ENCODE measurements at places on chromosomes 7 and 10. TPM values are rescaled to one million over a fixed set of nuclear protein-coding genes. Genes with fewer than 3 reads are reported as not detected.

CUEDC2 gene
- 77.9 TPM for polyA plus RNA-seq

DNA sequence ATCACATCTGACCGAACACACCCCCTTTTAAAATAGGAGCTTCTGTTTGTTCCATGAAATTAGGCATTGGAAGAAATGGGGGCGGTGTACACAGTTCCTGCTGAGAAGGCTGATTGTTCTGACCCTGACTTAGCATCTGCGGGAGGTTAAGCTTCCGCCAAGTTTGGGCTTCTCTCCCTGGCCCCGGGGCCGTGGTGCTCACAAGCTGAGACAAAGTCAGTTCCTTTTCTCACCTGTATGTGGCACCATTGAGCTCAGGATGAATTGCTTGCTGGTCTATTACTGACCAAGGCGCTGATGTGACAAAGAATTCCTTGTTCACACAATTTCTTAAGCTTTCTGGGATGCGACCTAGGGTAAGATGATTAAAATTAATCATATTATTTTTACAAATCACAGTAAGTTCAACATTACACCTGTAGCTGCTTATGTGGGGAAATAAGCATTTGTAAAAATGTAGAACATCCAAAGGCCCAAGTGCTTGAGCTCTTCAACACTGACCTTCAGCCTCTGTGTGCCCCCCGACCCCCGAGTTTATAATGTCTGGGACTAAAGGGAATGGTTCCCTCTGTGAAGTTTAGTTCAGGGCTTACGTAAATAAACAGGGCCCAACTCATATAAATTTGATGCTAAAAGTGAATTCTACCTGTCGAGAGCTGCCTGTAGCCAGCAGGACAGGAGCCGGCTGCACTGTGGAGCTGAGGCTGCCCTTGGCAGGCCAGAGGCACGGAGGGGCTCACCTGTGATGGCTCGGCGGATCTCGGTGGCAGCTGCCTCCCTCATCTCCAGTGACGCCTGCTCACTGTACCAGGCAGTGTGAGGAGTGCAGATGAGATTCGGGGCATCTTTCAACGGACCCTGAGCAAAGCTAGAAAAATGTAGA, 50.8 kb downstream of the ZRANB1 start:
- DNase-seq = no peak

DNA sequence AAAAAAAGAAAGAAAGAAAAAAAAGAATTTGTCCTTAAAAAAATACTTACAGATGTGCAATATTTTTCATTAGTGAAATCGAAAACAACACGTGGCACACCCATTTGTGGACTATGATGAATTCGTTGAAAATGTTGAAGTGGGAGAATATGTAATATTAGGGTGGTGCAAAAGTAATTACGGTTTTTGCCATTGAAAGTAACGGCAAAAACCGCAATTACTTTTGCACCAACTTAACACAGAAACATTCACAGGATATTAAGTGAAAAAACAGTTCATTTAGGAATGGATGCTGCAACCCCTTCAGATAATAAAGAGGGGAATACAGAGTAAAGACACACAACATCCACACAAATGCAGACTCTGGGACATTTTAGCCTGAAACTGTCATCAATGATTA, 96.0 kb downstream of the CALN1 start:
- no peak for DNase-seq

DNA sequence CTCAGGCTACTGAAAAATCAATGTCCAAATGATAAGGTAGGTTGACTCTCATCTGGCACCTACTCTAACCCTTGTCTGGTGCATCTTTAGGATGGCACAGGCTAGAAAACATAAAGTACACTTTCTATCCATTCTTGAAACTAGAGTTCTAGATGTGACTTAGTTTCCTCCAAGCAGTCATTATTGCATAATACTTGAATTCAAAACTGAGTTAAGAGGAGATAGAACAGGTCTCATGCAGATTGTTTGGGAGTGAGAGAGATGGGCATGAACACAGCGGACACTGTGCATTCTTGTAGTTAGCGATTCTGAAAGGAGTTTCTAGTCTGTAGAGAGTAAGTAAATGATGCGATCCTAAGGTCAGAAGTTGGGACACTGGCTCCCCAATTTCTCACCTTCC, 149.2 kb downstream of the PDE1C start:
- DNase-seq = no peak

DNA sequence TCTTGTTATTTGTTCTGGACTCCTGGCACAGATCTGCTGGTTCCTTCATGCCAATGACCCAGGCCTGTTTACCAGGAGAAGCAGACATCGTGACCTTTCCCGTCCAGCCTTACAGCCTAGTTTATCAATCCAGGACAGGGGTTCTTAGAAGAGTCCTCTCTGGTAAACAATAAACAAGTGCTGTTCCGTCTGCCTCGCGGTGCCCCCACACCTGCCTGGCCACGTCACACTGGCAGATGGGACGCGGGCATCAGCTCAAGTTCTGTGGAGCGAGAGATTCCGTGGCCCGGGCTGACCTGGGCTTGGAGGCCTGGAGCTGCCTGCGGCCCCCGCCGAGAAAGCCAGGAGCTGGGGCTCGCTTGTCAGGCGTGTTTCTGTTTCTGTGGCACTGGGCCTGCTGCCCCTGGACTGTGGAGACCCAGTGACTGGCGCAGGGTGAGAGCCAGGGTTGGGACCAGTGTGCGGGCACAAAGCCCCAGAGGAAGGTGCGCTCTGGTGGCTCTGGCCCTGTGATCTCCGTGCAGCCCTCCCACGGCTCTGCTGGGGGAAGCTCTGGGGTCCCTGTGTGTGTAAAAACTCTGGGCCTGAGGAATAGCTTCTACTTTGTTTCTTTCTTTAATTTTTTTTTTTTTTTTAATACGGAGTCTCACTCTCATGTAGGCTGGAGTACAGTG, 28.4 kb upstream of the PFKFB3 start:
- no peak for DNase-seq

DNA sequence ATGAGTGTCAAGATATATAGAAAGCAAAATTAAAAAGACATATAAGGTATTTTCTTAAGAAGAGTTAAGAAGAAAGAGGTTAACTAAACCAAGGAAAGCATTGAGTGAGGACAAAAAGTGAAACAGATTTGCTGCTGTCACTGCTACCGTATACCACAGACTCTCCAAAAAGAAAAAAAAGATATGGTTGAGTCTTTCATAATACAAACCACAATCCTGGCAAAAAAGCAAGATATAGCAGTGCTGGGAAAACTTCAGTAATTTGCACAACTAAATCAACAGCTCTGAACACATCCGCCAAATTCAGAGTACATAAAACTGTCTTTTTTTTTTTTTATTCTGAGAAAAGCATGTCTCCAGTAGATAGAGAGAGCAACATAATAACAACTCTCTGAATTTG, 114.7 kb downstream of the ETV1 start:
- DNase-seq = no peak

DNA sequence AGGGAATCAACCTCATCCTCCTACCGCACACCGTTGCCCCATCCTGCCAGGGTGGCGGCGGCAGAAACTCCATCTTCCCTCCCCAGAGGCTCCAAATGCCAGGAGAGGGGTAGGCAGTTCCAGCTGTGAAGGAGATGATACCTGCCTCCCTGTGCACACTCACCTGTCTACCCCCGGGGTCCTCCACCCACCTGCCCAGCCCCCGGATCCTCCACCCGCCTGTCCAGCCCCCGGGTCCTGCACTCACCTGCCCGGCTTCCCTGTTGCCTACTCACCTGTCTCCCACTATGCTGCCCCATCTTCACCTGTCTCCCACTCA, 13.4 kb upstream of the DNAAF5 start:
- no peak for DNase-seq

IFIT1 gene
- polyA plus RNA-seq = 14.1 TPM

TMEM236 gene
- 0.44 TPM for polyA plus RNA-seq

- no peak for DNase-seq
Observed at GRCh38 chr10:102284531-102284930, 39.2 kb downstream of the GBF1 start.

DNA sequence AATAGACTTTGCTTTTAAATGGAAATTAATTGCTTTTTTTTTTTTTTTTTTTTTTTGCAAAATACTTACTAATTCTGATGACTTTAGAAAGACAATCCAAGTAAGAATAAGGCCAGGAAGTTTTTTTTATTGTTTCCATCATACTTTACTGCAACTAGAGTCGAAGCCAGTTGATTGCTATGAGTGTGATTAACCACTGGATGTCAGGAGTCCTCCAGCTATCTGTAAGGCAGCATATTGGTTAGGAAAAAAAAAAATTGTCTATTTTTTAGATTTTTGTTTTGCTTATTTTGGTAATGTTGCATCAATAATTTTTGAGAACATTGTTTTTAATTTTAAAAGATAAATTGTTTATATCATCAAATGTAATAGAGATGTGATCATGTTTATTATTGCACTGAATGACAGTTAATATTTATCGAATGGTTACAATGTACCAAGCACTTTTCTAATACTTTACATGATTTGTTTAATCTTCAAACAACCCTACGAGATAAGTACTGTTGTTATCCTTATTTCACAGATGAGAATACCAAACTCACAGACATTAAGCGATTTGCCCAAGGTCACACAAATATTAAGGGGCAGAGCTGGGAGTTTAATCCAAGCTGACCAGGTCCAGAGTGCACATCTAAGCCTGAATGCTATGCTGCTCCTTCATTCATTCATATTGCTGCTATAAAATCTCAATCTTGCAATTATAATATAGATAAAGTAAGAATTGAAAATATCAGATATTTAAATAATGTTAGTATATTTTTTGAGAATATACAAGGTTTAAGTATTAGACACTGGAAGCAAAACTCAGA, 19.9 kb upstream of the LMOD2 start:
- DNase-seq = no peak

- DNase-seq = no peak
Observed at GRCh38 chr7:140584195-140584851, 56.3 kb downstream of the DENND2A start.

CXCL12 gene
- 49.2 TPM for polyA plus RNA-seq

OR13A1 gene
- polyA plus RNA-seq = 0.32 TPM

DNA sequence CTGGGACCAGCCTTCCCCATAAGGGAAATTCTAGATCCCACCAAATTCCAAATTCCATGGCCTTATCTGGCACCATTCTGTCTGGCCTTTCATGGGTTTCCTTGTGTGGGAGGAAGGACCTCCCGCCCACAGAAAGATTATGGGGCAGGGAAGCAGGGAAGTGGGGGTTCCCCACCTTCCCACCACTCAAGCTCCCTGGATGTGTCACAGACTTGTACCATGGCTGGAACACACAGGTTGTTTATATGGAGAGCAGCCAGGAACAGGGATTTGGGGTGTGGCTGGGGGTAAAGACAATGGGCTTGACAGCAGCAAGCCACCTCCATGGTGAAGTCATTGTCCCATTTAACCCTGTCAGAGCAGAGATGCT, 18.3 kb downstream of the UNC5B start:
- no peak for DNase-seq

NEUROG3 gene
- polyA plus RNA-seq = not detected

ZNF33B gene
- polyA plus RNA-seq = 11.6 TPM

ACHE gene
- polyA plus RNA-seq = 4.3 TPM

DNA sequence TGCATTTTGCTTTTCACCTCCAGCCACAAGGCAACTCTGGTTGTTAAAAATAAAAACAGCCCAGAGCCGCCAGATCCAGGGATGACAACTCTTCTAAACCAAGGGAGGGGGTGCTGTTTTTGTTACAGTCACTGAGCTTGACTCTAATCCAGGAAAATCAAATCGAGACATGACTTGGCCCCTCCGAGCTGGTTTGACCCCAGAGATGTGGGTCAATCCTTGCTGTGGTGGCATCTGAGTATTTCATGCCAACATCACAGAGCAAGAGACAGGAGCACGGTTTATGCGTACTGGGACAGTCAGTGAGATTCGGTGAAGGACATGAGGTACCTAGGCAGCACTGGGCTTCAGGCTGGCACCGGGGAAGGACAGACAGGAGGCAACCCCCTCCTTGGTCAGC, 88.8 kb upstream of the ZMIZ1 start:
- no peak for DNase-seq

CNTNAP2 gene
- polyA plus RNA-seq = 0.28 TPM

HOXA11 gene
- polyA plus RNA-seq = 39.1 TPM

- DNase-seq = no peak
Observed at GRCh38 chr7:135993950-135994349, 16.8 kb upstream of the MTPN start.

DNA sequence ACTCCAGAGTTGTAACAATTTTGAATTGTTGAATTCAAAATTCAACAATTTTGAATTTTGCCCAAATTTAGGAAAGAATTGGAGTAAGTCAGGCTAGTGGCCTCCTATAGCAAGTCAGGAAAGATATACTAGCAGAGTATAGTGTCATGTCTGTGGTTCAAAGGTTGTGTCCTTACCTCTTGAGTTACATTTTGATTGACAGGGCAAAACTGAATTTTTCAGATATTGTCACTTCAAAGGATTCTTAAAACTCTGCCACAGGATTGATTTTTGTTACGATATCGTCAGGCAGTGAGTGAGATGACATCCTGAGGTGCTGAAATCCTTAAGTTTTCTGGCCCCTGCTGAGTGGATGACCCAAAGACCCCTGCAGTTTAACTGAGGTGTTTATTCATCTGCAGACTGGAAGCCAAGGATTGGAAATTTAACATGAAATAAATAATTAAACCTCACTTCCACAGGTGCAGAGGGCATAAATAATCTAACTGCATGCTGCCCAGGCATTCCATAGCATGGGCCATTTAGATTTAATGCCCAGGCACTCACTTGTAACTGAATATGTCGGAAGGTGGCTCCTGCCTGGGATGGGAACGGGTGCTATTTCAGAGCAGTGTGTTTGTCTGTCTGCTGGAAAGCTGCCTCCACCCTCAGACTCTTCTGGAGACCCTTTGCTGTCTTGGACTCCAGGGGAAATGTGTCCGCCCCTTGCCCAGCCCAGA, 50.8 kb downstream of the RBM20 start:
- no peak for DNase-seq

SAP25 gene
- polyA plus RNA-seq = 2.5 TPM

DNA sequence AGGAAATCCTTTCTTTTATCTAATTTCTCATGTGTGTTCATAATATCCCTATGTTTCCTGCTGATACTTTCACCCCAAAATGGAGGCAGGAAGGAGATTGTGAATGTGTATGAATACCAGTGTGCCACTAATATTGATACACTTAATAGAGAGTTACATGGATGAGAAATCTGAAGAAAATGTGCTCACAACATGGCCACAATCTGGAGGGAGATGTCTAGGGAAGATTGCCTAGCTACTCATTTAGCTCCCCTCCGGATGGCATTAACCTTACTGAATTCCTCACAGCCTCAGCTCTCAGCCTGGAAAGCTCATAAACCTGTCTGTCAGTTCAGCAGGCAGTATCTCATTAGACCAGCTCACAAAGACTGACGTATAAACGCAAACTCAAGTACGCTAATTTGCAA, 23.4 kb upstream of the DMTF1 start:
- DNase-seq = no peak

- DNase-seq = no peak
Observed at GRCh38 chr10:104630731-104631130, 10.4 kb upstream of the SORCS3 start.

CACNB2 gene
- polyA plus RNA-seq = 16.7 TPM

DNA sequence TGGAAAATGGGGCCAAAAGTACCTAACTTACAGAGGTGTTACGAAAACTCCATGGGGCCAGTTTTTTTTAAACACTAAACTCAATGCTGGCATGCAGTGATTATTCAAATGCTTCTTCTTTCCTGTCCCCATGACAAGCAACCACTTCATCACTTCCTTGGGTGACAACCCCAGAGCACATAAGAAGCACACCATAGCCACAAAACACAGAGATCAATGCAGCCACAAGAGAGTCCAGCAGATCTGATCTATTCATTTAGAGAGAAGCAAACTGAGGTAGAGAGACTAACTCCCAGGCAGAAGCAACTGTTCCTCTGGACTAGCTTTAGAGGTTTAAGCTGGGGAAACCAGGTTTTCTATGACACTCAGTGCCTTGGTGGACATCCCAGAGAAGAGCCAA, 180.0 kb downstream of the GRID1 start:
- no peak for DNase-seq

CYTH3 gene
- polyA plus RNA-seq = 23.5 TPM

OPN1SW gene
- not detected for polyA plus RNA-seq

HOXA9 gene
- polyA plus RNA-seq = 20.5 TPM

LRRD1 gene
- polyA plus RNA-seq = not detected

Measured in urinary bladder (tissue), 4 donors.